Tibial nerve (tissue), 4 donors: ENCODE measurements at places on chromosomes 16 and 17. TPM values are rescaled to one million over a fixed set of nuclear protein-coding genes. Genes with fewer than 3 reads are reported as not detected.
A peak's percentile ranks its signal among the peaks of the same experiment; 100 is the strongest.

- no peak overlapping the region for H3K4me3 ChIP-seq
- peak overlapping the region; percentile 77 for H3K27ac ChIP-seq
- no peaks in the 10 kb centered on the region for H3K27me3 ChIP-seq
- peak; percentile 57 for DNase-seq
These were observed 34.1 kb upstream of the SLC38A10 start for GRCh38 chr17:81328978-81329926.

The MSL1 gene
- 107 TPM for total RNA-seq

GRCh38 chr16:46801428-46802049 lies 29.4 kb downstream of the C16orf87 start:
- H3K36me3 ChIP-seq: peaks cover 9% of the 10 kb centered on the region
- no peaks in the 10 kb centered on the region for H3K27me3 ChIP-seq
- no peak for DNase-seq
- H3K4me3 ChIP-seq: no peak overlapping the region

DNA sequence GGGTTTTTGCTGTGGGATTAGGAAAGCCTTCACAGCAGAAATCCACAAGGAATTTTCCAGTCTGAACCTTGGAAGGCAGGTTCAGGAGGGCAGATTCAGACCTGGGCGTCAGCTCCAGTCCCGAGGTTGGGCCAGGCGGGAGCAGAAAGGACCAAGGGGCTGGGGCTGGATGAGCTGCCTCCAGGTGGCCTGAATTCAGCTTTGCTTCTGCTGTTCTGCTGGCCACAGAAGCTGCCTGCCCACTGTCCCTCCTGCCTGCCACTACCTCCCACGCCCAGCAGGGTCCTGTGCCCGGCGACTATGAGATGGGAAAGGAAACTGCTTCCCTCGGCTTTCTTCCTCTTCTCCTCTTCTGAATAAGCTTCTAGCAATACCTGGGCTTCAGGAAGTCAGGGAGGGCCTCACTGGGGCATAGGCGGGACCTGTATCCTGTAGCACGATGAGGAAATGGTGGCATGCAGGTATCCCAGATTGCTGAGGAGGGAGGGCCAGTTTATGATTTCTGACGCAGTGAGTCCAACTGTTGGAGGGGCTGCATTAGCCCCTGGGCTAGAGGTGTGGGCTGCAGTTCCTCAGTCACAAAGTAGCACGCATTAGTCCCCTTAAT lies 18.4 kb downstream of the TBX4 start:
- no peak for DNase-seq
- H3K4me1 ChIP-seq: no peaks in the 10 kb centered on the region
- no peak overlapping the region for H3K4me3 ChIP-seq
- no peaks in the 10 kb centered on the region for H3K27me3 ChIP-seq
- no peaks in the 10 kb centered on the region for H3K36me3 ChIP-seq

The WSCD1 gene
- total RNA-seq: 5.7 TPM

DNA sequence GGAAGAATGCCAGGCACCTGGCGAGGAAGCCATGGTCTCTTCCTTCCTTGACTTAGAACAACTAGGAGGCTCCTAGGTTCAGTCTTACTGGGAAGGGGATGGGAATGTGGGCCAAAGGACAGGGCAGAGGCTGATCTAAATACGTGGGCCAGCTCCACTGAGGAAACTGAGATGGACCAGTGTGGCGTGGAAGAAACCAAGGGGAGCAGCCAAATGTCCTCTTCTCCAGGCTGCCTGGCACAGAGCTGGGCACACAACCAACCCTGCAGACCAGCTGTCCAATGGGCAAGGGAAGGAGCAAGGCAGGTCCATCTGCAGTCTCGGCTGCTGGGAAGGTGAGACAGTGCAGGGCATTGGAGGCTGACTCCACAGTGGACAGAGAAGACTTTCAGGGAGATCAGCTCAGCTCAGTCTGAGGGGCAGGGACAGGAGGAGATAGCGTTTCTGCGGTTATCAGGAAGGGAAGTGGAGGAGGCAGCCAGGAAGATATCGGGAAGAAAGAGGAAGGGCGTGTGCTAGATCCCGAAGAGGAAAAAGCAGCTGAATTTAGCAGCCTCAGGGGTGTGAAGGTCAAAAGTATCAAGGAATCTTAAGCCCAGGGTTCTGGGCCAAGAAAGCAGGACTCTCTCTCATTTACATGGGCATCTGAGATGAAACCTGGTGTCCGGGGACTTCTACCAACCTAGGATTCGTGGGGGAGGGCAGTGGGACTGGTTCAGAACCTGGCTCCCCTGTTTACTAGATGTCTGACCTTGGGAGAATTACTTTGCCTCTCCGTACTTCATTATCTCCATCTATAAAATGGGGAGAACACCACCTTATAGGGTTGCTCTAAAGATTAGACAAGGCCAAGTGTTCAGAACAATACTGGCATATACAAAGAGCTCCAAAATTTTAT lies 1.8 kb downstream of the KIFC3 start:
- H3K4me3 ChIP-seq: no peak overlapping the region
- DNase-seq: no peak
- H3K36me3 ChIP-seq: peaks cover 4% of the 10 kb centered on the region
- no peaks in the 10 kb centered on the region for H3K27me3 ChIP-seq
- H3K27ac ChIP-seq: peak overlapping the region; percentile 81

DNA sequence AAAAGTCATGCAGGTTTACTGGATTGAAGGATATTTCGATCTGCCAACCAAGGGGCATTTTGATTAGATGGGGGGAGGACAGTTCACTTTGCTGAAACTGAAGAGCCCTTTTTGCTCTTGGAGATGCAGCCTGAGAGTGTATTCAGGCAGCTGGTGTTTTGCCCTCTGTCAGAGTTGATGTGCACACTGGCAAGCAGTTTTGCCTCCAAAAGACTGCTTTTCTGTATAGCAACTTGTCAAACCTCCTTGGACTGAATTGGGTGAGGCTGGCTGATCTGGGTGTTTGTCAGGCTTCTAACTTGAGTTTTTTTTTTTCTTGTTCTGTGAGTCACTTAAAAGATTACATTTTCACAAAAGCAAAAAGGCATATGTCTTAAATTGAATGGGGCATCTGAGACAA lies 22.6 kb upstream of the ANKFN1 start:
- H3K27me3 ChIP-seq: no peaks in the 10 kb centered on the region
- no peaks in the 10 kb centered on the region for H3K36me3 ChIP-seq
- H3K4me3 ChIP-seq: no peak overlapping the region
- H3K4me1 ChIP-seq: no peaks in the 10 kb centered on the region
- DNase-seq: no peak

DNA sequence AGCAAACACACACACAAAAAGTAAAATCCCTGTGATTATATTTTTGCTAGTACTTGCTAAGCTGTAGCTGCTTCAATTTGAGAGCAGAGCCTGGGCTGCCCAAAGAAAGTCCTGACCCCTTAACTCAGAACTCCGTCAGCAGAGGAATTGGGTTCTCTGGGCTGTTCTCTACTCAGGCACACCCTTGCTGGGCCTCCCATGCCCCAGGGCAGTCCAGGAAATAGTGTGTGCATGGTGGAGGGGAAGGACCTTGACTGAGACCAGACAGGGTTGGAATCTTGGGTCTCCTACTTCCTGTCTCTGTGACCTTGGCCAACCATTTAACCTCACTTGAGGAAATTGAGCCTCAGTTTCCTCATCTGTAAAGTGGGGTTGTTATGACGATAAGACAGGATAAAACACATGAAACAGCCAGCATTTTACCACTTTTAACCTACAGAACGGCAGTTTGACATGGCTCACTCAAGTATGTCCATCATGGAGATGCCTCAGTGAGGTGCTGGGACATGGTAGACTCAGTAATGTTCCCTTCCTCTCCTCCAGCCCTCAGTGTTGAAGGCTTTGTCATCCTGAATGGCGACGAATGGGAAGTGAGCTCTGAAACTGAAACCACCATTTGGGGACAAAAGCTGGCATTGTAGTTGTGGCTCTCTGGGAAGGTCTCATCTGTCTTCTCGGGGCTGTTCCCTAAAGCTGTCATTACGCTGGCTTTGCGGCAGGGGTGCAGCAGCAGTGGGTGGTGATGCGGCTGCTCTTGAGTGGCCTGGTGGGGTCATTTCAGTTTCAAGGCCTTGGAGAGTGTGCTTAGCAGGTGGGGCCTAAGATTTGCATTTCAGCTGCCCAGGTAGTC lies 74.9 kb downstream of the CMIP start:
- H3K4me3 ChIP-seq: no peak overlapping the region
- H3K27me3 ChIP-seq: no peaks in the 10 kb centered on the region
- no peak for DNase-seq
- H3K4me1 ChIP-seq: peaks cover 3% of the 10 kb centered on the region
- H3K36me3 ChIP-seq: peaks cover 13% of the 10 kb centered on the region
- H3K27ac ChIP-seq: no peak overlapping the region

DNA sequence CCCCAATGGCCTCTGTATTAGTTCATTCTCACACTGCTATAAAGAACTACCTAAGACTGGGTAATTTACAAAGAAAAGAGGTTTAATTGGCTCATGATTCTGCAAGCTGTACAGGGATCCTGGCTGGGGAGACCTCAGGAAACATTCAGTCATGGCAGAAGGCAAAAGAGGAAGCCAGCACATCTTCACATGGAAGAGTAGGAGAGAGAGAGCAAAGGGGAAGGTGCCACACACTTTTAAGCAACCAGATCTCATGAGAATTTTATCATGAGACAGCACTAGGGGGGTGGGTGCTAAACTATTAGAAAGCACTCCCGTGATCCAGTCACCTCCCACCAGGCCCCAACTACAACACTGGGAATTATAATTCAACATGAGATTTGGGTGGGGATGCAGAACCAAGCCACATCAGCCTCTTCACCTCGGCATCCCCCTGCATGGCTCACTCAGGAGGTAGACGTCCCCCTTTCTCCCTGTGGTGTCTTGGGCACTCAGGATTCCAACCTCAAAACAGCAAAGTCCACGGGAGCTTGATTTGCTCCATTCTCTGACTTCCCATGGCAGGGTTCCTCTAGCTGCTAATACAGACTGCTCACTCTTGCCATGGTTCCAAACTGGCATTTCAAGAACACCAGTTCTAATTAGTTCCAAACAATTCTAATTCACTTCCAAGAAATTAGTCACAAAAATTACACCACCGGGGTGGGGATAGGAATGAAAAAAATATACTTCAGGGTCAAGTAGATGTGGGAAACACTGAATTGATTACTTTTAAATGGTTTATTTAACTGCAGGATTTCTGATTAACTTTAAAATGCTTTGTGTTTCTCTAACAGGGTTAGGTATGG lies 203.8 kb upstream of the HSBP1 start:
- H3K27me3 ChIP-seq: no peaks in the 10 kb centered on the region
- H3K4me1 ChIP-seq: no peaks in the 10 kb centered on the region
- DNase-seq: no peak
- H3K4me3 ChIP-seq: no peak overlapping the region
- no peaks in the 10 kb centered on the region for H3K36me3 ChIP-seq
- H3K27ac ChIP-seq: no peak overlapping the region

The SLC12A4 gene
- 110 TPM for total RNA-seq

DNA sequence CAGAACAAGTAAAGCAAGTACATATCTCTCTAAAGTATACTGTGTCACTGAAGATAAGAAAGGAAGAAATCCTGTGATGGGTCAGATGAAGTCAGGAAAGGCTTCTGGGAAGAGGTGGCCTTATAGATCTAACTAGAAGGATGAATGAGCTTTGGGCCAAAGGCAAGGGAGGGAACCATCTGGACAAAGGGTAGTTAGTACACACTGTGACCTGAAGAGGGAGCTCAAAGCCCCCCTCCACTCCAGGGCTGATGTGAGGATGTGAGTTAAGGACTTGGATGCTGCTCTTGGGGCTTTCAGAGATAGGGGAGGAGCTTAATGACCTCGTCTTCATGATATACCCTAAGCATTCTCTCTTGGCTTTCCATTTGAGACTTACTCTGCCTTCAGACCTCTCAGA lies 185.3 kb upstream of the CACNG3 start:
- H3K36me3 ChIP-seq: no peaks in the 10 kb centered on the region
- DNase-seq: no peak
- no peaks in the 10 kb centered on the region for H3K4me1 ChIP-seq
- H3K4me3 ChIP-seq: no peak overlapping the region
- no peaks in the 10 kb centered on the region for H3K27me3 ChIP-seq

DNA sequence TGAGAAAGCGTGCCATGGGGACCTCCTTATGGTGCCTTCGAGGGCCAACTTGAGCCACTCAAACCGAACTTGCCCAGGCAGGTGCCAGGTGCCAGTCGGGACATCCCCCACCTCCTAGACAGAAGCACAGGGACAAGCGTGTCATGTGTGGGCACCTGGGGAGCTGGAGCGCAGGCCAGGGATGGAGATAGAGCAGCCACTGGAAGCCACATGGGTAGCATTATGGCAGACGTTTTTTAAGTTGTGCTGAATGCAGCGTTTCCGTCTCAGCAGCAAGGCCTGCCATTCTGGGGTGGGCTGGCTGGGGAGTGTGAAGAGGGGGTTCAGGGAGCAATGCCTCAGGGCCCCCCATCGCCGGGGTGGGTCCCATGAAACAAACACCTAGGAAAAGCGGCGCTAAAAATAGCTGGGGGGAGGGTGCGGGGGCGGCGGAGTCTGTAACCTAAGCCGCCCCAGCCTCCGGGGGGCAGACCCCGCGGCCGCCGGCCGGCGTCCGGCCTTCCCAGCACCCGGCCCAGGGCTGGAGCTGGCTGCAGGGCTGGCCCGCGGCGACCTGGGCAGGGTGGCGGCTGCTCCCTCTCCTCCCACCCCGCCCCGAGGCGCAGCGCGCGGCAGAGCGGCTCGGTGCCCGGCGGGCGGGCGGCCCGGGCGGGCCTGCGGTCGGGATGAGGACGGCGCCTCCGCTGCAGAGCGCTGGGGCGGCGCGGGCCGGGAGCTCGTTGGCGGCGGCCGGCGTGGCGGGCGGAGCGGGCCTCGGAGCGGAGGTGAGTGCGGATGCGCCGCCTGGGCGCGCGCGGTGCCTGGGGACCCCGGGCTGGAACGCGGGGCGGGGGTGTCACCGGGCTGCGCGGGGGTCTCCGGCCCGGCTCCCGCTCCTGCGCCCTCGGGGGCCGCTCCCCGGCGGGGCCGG lies at the start of gene ZNF469:
TSS of gene ZNF469 (plus strand) at position 469 of the 910 bp plus-strand sequence. CDS start 44,512 bp downstream, outside the sequence.
- H3K36me3 ChIP-seq: no peaks in the 10 kb centered on the region
- H3K4me1 ChIP-seq: no peaks in the 10 kb centered on the region
- no peak within 1 kb of the TSS for H3K27ac ChIP-seq
- peaks cover 32% of the 10 kb centered on the region for H3K27me3 ChIP-seq
- H3K4me3 ChIP-seq: peak within 1 kb of the TSS; percentile 50
- DNase-seq: no peak

The PLEKHH3 gene
- total RNA-seq: 54.8 TPM

DNA sequence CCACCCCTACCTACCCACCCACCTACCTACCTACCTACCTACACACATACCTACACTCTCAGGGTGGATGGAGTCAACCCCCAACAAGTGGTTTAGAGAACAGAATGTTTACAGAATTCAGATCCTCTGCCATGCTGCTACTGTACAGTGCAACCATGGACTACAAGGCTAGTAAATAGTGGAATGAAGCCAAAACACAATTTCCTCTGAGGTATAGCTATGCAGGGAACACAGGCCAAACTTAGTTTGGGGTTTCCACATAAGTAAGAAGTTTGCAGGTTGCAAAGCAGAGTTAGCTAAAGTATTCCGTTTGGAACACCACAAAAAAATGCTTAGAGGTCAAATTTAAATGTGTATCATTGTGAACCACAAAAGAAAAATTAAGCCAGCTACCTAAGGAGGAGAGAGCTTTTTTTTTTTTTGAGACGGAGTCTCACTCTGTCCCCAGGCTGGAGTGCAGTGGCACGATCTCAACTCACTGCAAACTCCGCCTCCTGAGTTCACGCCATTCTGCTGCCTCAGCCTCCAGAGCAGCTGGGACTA lies 2.7 kb upstream of the AP1G1 start:
- no peak overlapping the region for H3K4me3 ChIP-seq
- no peaks in the 10 kb centered on the region for H3K36me3 ChIP-seq
- H3K4me1 ChIP-seq: peaks cover 18% of the 10 kb centered on the region
- DNase-seq: no peak
- no peak overlapping the region for H3K27ac ChIP-seq

GRCh38 chr17:78868391-78868790 lies 27.8 kb upstream of the USP36 start:
- H3K4me1 ChIP-seq: peaks cover 12% of the 10 kb centered on the region
- no peak overlapping the region for H3K4me3 ChIP-seq
- H3K27me3 ChIP-seq: no peaks in the 10 kb centered on the region

The REXO5 gene
- 5.7 TPM for total RNA-seq

The RPL26 gene
- total RNA-seq: 2,695 TPM
